Caki2 (cell line): ENCODE measurements at places on chromosomes 1 and 21. TPM values are rescaled to one million over a fixed set of nuclear protein-coding genes. Genes with fewer than 3 reads are reported as not detected.

- no peak for DNase-seq
Observed at GRCh38 chr1:1082239-1082775, 8.2 kb upstream of the RNF223 start.

DNA sequence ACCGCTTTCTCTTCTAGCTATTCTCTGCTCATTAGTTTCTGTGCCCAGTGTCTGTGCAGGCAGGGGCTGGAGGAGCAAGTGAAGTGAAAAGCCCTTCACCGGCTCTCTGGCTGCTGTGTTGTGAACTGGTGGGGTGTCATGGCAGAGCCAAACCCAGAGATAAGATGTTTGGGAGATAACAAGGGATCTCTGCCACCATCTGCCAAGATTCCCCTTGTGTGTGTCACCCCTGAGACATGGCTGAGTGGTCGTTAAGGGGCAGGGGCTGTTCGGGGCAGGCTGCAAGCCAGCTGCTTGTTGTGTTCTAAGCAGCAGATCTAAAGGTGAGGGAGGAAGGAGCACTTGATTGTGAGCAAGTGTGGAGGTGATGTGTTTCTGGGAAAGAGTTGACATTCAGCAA, 24.5 kb downstream of the CNIH3 start:
- no peak for DNase-seq

GRCh38 chr1:116020668-116021272, 44.5 kb downstream of the SLC22A15 start:
- DNase-seq, result peak; percentile 16

DNA sequence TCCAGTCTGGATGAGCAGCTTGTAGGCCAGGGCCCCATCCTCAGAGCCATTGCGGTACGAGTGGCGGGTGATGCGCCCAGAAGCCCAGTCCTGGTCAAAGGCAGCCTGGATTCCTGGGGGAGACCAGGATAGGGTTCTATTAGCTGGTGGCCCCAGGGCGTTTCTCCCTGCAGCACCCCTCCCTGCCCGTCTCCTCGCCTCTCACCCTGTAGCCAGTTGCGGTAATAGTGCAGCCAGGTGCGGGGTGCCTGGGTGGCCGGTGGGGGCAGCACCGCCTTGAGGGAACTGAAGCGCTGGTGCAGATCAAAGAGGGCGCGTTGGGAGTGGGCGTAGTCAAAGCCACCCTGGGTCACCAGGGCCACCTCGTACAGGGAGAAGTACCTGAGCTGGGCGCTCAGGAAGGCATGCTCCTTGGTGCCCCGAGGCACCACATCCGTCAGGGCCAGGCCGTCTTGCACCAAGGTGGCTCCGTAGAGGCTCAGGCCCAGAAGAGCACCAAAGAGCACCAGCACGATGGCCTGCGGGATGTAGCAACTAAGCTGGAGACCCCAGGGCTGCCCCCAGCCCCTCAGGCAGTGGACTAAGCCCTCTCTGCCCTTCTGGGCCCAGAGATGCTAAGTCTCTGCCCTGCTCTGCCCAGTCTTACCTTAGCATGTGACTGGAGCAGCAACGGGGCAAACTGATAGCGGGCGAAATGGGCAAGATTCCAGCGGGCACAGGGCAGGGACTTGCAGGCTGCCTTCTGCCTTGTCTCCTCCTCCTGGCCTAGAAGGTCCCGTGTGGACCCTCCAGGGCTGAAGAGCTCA, 15.7 kb downstream of the PTCH2 start:
- DNase-seq, result no peak

The NBPF6 gene
- total RNA-seq, result not detected in 2 replicates

- DNase-seq, result no peak
Observed at GRCh38 chr1:168553680-168554553, 10.1 kb upstream of the XCL2 start.

DNA sequence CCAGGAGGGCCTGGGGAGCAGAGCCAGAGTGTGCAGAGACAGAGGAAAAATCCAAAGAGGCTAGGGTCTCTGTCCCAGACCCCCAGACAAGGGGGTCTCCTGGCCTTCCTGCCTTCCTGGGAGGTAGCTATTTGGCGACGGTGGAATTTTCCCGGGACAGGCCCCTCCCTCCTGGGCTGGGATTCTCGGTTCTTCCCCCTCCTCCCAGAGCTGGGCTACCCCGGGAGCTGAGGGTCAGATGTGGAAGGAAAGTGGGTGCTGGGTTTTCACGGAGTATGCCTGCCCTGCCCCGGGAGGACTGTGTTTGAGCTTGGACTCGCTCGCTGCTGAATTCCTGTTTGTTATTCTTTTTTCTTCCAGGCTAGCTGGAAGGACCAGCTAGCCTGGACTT, 759 bp downstream of the AMPD2 start:
- peak; percentile 54 for DNase-seq

The CSF1 gene
- 13.8 and 42.1 TPM in 2 replicates for total RNA-seq

- no peak for DNase-seq
Observed at GRCh38 chr1:3945916-3946840, 46.1 kb upstream of the C1orf174 start.

GRCh38 chr21:36964398-36964797, 2.1 kb downstream of the HLCS start:
- DNase-seq, result no peak

The OR2T2 gene
- not detected in 2 replicates for total RNA-seq

DNA sequence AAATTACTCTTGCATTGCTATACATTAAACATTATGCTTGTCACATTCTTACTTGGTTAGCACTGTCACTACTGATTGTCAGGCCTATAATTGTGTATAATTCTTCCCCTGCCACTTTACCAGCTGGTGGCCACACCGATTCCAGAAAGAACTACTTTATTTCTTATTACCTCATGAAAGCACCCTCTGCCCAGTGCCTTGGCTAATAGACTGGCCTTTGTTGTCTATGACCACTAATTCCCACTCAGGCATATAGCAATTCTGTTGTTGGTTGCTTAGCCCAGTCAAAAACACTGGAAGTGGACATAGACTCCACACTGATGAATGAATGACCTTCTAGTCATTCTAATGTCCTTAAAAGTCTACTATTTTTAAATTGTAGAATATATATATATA, 35.6 kb downstream of the MRPL39 start:
- no peak for DNase-seq

GRCh38 chr1:38026592-38027200, 14.2 kb downstream of the UTP11 start:
- DNase-seq, result peak; percentile 64

GRCh38 chr1:147124266-147124665, 48.0 kb downstream of the PRKAB2 start:
- no peak for DNase-seq

The HLX gene
- total RNA-seq, result 4.8 and 5.0 TPM in 2 replicates

GRCh38 chr1:114728553-114728952, 12.0 kb upstream of the NRAS start:
- DNase-seq, result no peak

DNA sequence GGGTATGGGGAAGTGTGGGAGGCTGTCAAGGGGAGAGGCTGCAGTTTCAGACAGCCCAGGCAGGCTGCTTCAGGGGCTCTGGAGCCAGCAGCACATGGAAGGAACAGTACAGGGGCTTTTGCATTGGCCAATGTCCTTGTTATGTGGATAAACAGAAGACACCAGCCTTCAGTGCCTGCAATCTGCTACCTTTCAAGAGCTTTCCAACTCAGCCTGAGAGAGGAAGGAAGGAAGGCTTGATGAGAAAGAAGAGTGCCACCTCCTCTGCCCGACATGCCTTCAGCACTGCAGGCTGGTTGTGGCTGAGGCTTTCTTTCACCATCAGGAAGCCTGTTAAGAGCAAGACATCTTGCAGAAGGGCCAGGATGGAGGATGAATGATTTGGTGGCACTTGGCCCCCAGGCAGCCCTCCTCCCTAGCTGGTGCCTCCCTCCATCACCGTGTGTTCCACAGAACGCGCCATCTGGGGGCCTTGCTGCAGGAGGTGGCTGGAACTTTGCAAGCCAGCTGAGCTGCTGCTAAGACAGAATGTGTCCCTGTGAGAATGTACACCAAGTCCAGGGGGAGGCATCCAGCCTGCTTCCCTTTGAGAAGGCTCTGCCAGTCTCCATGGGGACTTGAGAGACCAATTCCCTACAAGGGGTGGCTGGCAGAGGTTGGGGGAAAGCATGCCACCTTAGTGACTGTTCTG, 372.4 kb upstream of the PROX1 start:
- no peak for DNase-seq

DNA sequence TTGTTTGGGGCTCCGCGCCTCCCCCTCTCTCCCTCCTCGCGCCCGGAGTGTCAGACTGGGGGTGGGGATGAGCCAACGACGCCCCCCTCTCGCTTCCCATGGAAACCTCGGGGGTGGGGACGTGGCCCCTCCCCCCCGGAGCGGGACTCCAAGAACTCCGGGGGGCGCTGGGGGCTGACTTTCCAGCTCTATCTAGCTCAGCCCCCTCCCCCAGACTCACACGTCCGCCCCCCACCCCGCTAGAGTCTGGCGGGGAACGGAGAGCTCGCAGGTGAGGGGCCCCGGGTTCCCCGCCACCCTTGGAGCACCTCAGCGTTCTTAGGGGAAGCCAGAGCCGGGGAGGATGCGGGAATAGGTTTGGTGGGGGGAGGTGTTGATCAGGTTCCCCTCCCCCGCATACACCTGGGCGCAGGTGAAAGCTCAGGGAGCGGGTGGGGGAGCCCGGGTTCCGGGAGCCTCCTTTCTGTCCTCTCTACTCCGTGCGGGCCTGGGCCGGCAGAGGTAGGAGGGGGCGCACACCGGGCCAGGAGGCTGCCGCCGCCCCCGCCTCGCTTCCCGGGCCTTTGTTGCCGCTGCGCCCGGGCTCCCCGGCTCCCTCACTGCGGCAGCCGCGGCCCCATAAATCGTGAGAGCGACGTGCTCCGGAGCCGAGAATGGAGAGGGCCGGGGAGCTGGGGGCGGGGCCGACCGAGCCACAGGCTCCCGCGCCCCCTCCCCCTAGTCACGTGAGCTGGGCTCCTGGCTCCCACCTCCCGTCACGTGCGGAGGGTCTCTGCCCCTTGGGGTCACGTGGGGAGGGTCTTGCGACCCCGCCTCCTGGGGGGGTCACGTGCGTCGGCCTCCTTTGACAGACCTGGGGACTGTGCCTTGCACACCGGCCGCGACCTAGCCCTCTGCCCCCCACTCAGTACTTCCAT, 1.9 kb downstream of the EFNA3 start:
- no peak for DNase-seq

DNA sequence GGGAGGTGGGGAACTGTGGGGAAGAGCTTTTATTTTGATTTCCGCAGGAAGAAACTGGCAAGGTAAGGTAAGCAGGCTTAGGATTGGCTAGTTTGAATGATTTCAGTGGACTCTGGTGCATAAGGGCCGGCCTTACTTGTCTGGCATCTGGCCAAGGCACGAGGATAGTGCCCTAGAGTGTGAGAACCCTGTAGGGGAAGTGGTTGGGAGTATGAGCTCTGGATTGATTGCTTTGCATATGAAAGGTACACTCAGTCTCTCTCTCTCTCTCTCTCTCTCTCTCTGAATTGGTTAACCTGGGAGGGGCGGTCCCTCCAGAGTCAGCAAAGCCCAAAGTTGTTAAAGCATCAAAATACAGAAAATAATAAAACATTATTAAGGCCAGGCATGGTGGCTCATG, 463.0 kb downstream of the SIPA1L2 start:
- no peak for DNase-seq

DNA sequence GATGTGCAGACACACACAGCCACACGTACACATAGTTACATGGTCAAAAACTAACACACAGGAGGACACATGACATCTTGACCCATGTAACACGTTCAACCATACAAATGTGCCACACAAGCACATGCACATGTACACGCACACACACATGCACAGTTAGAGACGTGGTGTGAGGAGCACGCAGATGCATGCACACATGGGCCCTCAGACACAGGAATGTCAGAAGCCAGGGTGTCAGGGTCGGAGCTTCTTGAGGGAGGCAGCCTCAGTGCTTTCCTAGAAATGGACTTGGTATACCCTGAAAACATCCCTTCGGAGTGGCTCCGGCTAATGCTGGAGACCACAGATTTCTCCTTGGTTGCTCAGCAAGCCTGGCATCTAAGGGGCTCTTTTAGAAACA, 114.3 kb downstream of the DMRTB1 start:
- DNase-seq, result no peak

DNA sequence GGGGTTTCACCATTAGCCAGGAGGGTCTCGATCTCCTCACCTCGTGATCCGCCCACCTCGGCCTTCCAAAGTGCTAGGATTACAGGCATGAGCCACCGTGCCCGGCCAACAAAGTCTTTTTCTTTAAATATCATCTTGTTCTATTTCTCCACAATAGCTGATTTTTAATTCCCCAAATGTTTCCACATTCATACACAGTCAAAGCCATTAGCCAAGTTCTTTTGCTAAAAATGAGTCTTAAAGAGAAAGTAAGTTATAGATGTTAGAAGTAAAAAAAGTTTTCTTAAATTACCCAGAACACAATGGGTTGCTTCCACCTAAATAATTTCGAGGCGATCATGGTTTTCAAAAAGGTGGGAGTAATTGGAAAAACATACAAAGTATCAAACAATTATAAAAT, 30.6 kb downstream of the C2CD2 start:
- no peak for DNase-seq

GRCh38 chr1:144551543-144552424, 40.9 kb upstream of the PPIAL4F start:
- peak; percentile 98 for DNase-seq

GRCh38 chr1:15916916-15917315, 59.0 kb downstream of the ZBTB17 start:
- DNase-seq, result no peak

The ZNF670 gene
- total RNA-seq, result 2.1 and 3.7 TPM in 2 replicates

GRCh38 chr1:29341936-29342335, 105.6 kb downstream of the PTPRU start:
- no peak for DNase-seq

The VSIG8 gene
- 0.57 TPM in 1 of 2 replicates, not detected in the other for total RNA-seq

- DNase-seq, result peak; percentile 37
Observed at GRCh38 chr1:6414443-6414844, 5.3 kb downstream of the HES2 start.

The MROH9 gene
- not detected in 2 replicates for total RNA-seq

The SYNC gene
- total RNA-seq, result 0.75 and 0.84 TPM in 2 replicates

The FAM72D gene
- 3.5 and 4.3 TPM in 2 replicates for total RNA-seq

GRCh38 chr1:59218521-59219236, 78.2 kb upstream of the FGGY start:
- no peak for DNase-seq

The C1orf167 gene
- 0.58 and 0.95 TPM in 2 replicates for total RNA-seq

- no peak for DNase-seq
Observed at GRCh38 chr1:20207546-20207945, 21.2 kb upstream of the PLA2G2C start.

DNA sequence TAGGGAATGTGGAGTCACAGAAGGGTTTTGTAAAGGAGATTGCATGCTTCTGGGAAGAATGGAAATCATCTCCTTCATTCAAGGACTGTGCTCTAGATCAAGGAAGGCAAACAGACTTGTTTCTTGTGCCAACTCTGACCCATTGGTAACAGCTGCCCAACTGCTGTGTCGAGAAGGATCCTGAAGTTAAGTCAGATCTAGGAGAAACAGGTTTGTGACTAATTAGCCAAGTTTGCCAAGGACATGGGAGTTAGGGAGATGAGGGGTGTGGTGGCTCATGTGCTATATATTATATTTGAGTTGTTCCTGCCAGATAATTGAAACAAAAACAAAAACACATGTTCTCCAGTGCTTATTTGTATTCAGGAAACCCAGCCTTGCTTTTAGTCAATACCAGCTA, 251.2 kb upstream of the USP24 start:
- no peak for DNase-seq

DNA sequence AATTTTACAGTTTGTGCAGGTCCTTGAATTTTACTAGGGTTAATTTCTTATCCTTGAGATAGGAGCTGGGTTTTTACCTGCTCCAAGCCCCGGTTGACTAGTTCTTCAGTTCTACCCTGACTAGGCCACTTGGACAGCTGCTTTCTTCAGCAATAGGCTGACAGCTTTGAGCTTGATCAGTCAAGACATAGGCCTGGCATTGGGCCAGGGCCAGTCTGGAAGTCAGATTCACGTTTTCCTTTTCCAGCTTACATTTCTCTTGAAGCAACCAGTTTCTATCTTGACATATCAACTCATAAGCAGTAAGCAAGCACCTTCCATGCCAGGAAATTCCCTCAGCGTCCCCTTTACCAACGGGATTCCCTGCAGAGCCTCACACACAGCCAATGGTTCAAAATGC, 63.7 kb upstream of the AJAP1 start:
- DNase-seq, result no peak
